ENCODE measurements at places on chromosomes 4 and X.

DNA sequence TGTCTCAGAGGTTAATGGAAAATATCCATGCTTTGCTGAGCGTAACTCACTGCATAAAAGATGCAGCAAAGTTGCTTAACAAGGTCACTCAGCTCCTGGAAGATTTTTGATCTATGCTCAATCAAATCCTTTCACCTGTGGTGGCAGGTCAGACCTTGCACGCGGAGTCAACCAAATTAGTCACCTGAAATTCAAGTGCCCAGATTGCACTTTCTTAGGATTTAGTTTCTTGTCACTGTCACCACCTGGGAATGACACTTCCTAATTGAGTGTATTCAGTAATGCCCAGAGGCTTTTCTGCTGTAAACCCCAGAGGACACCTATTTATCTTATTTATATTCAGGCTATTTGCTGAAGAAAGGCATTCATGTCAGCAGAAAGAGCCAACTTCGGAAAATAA, 215.8 kb upstream of the SMIM31 start:
- DNase-seq = no peak

- DNase-seq = no peak
Observed at GRCh38 chrX:11367609-11368430, 74.6 kb downstream of the AMELX start.

- DNase-seq = no peak
Observed at GRCh38 chr4:72318421-72319170, 250.4 kb downstream of the ADAMTS3 start.

- no peak for DNase-seq
Observed at GRCh38 chrX:73812256-73812655, 249.3 kb downstream of the CHIC1 start.

- DNase-seq = no peak
Observed at GRCh38 chrX:28609917-28610613, 22.8 kb downstream of the IL1RAPL1 start.

GRCh38 chr4:2651998-2652397, 104.1 kb downstream of the TNIP2 start:
- no peak for DNase-seq

DNA sequence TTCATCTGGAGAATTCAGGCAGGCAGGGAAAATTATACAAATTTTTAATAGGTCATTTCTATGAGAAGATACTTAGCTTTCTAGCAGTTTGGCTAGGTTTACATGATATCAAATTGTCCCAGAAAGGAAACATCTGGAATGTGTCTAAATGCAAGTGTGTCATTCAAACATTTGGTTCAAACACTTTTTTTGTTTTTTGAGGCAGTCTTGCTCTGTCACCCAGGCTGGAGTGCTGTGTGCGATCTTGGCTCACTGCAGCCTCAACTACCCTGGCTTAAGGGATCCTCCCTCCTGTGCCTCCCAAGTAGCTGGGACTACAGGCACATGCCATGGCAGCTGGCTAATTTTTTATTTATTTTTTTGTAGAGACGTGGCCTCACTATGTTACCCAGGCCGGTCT, 31.6 kb downstream of the SPARCL1 start:
- DNase-seq = no peak

DNA sequence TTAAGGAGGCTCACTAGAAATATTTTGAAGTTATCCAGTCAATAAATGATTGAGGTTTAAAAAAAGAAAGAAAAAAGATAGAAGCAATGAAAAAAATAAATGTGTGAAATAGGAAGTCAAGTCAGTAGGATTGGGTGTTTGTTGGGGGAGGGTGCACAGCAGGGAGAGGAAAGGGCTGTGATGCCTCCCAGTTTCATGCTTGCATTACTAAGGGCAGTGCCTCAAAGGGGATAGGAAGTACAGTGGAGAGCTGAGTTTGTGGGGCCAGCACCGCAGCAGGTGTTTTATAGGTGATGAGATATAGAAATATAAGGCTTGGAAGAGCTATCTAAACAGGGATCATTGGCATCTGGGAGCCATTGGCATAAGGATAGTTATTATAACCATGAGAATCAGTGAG, 919.2 kb downstream of the STIM2 start:
- no peak for DNase-seq

GRCh38 chrX:66672106-66672505, 33.2 kb upstream of the EDA2R start:
- DNase-seq = no peak

DNA sequence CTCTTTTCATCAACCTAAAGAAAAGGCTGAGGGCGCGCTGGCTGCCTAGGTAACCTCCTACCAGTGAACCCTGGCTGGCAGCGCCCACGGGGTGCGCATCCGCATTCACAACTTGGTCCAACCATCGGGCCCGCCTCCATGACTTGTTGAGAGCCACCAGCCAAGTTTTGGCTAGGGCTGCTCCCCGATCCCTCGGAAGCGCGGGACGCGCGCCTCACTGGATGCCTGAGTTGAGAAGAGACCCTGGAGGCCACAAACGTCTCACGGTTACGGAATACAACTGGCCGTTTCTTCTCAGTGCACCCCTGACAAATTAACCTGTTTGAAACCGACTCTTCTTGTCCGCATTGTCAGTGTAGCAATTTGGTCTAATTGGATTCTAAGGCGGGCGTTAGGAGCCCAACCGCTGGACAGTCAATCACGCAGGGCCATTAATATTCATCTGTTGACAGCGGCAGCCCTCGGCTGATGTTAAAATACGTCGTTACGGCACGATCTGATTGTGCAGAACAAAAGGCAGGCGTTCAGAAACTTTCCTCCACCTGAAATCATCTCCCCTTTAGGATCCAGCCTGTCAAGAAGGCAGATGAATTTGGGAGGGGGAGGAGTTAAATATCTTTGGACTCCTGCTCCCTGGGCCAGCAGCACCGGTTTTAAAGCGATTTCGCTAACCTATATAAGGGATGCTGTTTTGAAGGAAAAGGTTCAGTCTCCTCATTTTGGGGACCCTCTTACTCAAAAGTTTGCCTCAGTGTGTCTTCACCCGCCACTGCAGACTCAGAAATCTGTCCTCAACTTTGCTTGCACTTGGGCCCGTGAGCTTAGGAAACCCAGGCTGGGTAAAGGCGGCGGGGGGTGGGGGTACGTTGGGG, 1.2 kb downstream of the GPC3 start:
- DNase-seq = no peak

- DNase-seq = no peak
Observed at GRCh38 chrX:148649145-148649795, 148.9 kb downstream of the AFF2 start.

GRCh38 chrX:129478516-129478915, 44.8 kb downstream of the SMARCA1 start:
- DNase-seq = no peak

DNA sequence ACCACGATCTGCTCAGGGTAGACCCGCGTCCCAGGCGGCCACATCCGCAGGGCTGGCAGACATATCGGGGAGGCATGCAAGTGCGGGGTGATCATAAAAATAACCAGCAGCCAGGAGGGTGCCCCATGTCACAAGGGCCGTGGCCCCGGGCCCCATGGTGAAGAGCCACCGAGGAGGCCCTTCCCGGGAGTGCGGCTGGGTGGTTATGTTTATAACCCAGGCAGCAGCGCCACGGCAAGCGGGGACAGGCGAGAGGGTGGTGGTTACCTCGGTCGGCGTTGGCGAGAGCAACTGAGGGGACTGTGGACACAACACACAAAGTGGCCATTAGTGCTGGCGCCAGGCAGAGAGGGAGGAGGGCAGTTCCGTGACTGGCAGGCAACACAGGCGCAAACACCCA, 92.7 kb upstream of the AFAP1 start:
- DNase-seq = no peak

DNA sequence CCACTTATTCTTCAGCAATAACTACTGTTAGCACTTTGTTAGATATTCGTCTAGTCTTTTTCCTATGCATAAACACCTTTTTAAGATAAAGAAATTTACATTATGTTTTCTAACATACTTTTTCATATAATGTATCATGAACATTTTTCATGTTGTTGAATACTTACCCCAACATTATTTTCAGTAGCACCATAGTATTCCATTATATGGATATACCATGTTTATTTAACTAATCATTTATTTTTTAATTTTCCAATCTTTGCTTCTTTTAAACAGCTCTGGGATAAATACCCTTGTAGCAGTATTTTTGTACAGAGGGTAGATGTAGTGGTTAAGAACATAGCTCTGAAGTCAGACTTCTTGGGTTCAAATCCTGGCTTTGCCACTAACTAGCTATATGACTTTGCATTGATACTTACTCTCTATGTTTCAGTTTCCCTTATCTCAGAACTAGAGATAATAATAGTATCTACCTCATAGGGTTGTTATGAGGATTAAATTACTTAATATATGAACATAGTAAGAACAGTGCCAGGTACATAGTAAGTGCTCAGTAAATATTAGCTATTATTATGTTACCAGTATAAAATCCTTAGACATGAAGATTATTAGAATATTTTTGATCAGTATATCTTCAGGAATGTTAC, 11.3 kb downstream of the EXOC1 start:
- DNase-seq = no peak

DNA sequence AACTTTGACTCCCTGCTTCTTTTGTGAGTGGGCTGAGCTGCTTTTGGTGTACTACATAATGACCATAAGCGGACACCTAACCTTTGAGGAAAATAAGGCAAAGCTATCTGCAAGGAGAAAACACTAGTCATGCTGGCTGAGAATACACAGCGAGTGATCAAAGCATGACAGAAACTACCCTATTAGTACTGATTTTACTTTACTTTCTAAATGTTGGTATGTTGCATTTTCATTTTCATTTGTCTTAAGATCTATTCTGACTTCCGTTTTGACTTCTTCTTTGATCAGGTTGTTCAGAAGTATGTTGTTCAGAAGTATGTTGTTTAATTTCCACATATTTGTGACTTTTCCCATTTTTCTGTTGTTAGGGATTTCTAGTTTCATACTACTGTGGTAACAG, 361.1 kb downstream of the TRAM1L1 start:
- DNase-seq = no peak

DNA sequence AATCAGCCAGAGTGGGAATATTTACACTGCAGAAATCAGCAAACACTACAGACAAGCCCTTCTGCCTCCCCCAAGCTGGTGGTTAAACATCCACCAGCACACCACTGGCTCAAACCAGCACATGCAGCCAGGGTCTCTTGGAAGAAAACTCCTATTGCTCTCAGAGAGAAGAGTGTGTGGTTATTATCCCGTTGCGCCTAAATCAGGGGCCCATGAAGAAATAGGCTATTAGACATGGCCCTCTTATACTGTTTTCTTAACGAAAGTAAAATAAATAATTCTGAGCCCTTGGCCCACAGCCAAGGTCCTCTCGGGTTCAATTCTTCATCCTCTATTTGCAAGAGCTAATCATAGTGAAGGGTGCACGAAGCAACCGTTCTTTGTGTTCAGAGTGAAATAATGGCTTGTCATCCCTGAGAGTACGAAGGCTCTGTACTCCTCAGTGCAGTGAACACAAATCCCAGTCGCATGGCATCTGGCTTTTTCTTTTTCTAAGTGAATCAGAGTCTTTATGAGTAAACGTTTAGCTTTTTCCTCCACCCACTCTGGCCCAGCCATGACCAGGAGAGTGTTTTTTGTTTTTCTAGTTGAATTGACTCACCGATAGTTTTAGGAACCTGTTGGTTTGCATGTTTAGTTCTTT, 33.4 kb upstream of the RBM47 start:
- DNase-seq = no peak

- DNase-seq = no peak
Observed at GRCh38 chr4:10746371-10747171, 62.0 kb upstream of the CLNK start.

DNA sequence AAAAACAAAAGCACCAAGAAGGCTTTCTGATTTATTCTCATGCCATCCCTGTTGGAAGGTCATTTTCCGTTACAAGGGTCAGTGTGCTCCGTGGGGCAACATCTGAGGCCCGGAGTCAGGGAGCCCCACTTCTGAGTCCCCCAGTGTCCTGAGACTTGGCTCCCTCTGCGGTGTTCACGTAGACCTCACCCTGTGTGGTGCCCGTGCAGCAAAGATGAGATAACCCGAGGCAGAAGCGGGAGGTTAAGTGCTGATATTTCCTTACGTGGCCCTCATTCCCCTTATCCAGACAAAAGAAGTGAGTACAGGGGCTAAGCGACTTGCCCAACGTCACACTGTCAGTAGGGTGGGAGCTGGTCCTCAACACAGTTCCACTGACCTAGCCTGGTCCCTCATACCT, 3.5 kb downstream of the JAKMIP1 start:
- DNase-seq = no peak

- DNase-seq = no peak
Observed at GRCh38 chrX:101081231-101081630, 2.6 kb downstream of the TMEM35A start.

- no peak for DNase-seq
Observed at GRCh38 chr4:160019936-160020335, 917.1 kb downstream of the RAPGEF2 start.

DNA sequence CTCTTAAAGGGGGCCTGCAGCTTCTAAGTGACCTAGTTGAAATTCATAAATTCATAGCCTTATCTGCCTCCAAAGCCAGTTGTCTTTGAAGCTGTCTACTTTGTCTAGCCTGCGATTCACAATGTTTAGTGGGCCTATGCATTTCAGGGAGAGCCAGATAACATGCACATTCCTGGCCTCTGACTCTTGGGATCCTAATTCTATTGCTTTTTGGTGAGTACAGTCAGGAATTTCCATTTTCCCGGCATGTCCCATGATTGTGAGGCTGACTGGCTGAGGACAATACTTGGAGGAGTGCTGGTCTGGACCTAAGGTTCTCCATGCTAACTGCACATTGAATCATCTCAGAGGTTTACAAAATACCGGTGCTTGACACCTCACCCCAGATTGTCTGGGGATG, 155.0 kb downstream of the MSL3 start:
- DNase-seq = no peak

DNA sequence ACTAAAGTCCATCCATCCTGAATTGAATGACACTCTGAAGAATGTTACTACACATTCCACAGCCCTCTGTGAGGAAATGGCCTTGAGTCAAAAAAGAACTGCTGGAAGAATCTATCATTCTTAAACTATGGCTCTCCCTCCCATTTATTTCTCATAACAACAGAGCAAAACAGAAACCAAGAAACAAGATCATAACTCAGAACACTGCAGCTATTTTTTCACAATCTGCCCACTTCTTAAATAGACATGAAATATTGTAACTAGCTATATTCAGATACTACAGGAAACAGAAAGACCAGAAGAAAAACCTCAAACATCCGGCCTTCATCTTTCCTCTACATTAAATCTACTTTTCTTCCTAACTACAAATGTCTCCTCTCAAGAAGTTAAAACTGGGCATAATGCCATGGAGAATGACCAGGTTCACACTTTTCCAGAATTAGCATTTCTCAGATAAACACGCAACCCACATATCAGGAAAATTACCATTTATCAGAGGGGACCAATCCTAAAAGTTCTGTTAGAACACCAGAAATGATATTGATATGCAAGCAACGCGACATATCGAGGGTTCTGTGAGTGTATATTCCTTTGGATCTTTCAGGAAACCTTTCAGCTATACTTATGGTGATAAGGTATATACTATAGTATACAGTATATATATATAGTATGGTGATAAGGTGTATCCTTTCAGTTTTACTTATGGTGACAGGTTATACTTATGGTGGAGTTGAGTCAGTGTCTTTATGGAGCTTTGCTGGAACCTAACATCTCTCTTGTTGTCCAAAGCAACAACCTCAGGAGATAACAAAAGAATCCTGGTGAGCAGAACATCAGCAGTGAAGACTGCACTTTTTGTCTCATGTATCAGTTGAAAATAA, 60.4 kb upstream of the IRF2 start:
- DNase-seq = no peak

GRCh38 chr4:1405254-1405635, 997 bp downstream of the NKX1-1 start:
- no peak for DNase-seq

Data from CD4-positive, alpha-beta T cell (primary cell).